Right ventricle myocardium superior (tissue), 1 donor: ENCODE measurements at places on chromosomes 7 and 10. TPM values are rescaled to one million over a fixed set of nuclear protein-coding genes. Genes with fewer than 3 reads are reported as not detected.

Gene C10orf105
- total RNA-seq, result 0.05 TPM

GRCh38 chr7:38476764-38477163 is 154.4 kb downstream of the AMPH start:
- no peak for DNase-seq

Gene CLDN12
- total RNA-seq, result 38.1 TPM

- DNase-seq, result no peak
Measured at GRCh38 chr7:151311294-151311864, 30.2 kb upstream of the NUB1 start.

- DNase-seq, result no peak
Measured at GRCh38 chr7:140416560-140416959, 12.7 kb downstream of the RAB19 start.
